Fibroblast of villous mesenchyme (primary cell): ENCODE measurements at places on chromosomes 5 and 9. TPM values are rescaled to one million over a fixed set of nuclear protein-coding genes. Genes with fewer than 3 reads are reported as not detected.
A peak's percentile ranks its signal among the peaks of the same experiment; 100 is the strongest.

GRCh38 chr9:91177661-91178280, 183.9 kb downstream of the AUH start:
- DNase-seq = no peak

GRCh38 chr9:22379272-22379671, 67.4 kb upstream of the DMRTA1 start:
- no peak for DNase-seq

DNA sequence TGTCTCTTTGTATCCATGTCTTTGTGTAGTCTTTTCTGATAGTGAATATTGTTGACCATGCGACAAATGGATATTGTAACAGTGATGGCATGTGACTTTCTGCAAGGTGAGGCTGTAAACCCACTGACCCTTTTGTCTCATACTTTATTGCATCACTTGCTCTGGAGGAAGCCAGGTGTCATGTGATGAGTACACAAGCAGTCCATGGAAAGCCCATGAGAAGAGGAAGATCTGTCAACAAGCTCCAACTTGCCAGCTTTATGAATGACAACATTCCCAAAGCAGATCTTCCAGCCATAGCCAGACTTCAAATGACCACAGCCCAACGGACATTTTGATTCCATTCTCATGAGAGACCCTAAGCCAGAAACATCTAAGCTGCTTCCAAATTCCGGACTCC, 450.1 kb upstream of the ACTBL2 start:
- no peak for DNase-seq

DNA sequence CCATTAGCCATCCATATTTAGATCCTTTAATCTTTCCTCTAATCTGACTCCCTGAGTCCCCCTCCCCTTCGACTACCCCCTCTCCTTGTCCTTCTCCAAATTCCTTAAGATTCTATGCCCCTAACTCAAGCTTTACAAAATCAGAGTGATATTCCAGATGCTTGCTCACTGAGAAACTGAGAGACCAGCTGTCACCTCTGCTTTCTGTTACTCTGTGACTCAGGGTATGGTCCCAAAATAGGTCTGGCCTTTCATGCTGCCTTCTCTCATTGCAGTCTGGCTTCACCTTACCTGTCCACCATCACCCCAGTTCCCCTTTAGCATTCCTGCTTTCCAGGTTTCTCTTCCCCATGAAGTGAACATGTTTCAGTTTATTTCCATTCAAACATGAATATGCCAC, 383.3 kb upstream of the SLC30A5 start:
- no peak for DNase-seq

- DNase-seq = peak; percentile 83
Observed at GRCh38 chr9:33159777-33160127, 7.4 kb downstream of the B4GALT1 start.

- peak; percentile 71 for DNase-seq
Observed at GRCh38 chr5:104541141-104541785, 978.7 kb upstream of the NUDT12 start.

DNA sequence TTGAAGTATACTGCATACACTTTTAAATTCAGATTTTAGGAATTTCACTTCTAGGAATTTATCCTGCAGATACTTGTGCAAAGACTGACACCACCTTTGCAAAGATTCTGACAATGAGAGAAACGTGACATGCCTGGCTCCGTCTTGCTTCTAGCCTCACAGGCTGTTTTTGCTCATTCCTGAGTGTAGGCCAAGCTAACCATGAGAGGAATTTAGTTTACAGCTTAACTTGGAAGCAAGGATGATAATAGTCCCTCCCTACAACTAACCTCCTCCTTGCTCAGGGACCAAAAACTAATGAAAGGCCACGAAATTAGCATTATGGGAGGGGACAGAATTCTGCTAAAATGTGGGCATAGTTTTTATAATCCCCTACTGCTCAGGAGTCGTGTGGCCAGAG, 31.1 kb downstream of the C5orf22 start:
- peak; percentile 6 for DNase-seq

- DNase-seq = peak; percentile 36
Observed at GRCh38 chr5:38755181-38755580, 90.6 kb upstream of the OSMR start.

- no peak for DNase-seq
Observed at GRCh38 chr9:135074354-135075233, 12.9 kb upstream of the OLFM1 start.

GRCh38 chr5:87076931-87077330, 190.8 kb upstream of the RASA1 start:
- DNase-seq = no peak

GRCh38 chr5:153067869-153068268, 422.6 kb upstream of the GRIA1 start:
- DNase-seq = no peak

DNA sequence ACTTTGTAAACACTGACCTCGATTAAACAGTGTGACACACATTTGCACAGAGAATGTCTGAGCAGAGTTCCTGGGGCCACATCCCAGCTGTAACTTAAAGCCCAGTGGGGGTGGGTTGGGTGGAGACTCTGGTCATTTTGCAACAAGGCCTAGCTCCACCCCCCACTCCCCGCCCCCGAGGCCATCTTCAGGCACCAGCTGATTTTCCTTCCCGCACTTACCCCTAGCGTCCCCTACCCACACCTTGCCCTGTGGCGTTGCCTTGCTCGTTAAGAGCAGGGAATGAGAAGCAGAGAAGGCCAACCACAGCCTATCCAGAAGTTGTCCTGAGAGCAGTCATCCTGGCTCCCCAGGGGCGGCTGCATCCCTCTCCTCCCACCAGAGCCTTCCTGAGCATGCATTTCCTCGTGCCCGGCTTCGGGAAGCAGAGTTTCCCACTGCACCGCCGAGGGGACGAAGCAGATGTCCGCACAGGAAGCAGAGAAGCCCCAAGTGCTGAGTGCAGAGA, 101.7 kb upstream of the SARDH start:
- DNase-seq = peak; percentile 81

DNA sequence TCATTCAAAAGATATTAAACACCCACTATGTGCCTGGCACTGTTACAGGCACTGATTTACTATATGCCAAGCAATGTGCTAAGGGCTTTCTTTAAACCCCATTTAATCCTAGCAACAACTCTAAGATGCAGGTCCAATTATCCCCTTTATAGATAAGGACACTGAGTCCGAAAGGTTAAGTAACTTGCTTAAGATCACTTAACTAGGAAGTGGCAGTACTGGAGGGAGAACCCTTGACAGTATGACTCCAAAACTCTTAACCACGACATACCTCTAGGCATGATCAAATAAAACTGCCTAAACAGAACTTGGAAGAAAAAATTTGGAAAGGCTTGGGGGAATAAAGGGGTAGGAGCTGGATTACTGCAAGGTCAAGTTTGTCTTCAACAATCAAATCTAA, 1.7 kb downstream of the RAB14 start:
- DNase-seq = no peak

- DNase-seq = peak; percentile 87
Observed at GRCh38 chr9:78439190-78439865, 142.4 kb downstream of the PSAT1 start.

- no peak for DNase-seq
Observed at GRCh38 chr5:160961038-160961437, 109.0 kb upstream of the ATP10B start.

Gene GLDC
- 0.32 and 0.43 TPM in 2 replicates for total RNA-seq

Gene EMB
- total RNA-seq = 0.86 and 0.97 TPM in 2 replicates

Gene ADAMTSL1
- 3.0 and 10.0 TPM in 2 replicates for total RNA-seq

Gene CDH9
- not detected in 2 replicates for total RNA-seq

Gene PCDHA3
- total RNA-seq = under 0.01 and 0.32 TPM in 2 replicates

Gene ZDHHC11B
- total RNA-seq = not detected in 2 replicates

Gene EIF4E1B
- not detected in 2 replicates for total RNA-seq

Gene FAM174A
- 20.3 and 24.5 TPM in 2 replicates for total RNA-seq

Gene SH3RF2
- 0.97 and 2.2 TPM in 2 replicates for total RNA-seq

Gene AK6
- 23.8 and 32.8 TPM in 2 replicates for total RNA-seq
